ENCODE measurements at places on chromosomes 11 and 22.

- peaks cover 9% of the 10 kb centered on the region for H3K27me3 ChIP-seq
- H3K4me1 ChIP-seq: peaks cover 26% of the 10 kb centered on the region
- no peaks in the 10 kb centered on the region for H3K36me3 ChIP-seq
- no peak for DNase-seq
These were observed 6.3 kb downstream of the FXYD2 start for GRCh38 chr11:117818041-117818873.

DNA sequence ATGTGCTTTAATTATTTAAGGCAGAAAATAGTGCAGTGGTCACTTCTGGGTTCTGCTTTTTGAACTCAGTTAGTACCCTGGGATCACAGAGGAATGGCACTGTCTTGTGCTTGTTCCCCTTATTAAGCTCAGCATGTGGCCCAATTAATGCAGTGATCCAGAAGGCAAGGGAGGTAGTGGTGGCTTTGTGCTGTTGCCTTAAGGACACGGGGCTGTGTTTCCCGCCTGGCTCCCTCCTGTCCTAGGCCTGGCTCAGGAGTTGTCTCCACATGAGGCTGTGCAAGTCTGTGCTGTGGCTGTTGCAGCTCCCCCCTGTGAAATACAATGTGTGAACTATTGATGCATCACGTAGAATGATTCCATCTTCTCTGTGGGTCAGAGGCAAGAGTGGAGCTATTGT, 49.2 kb upstream of the CABP7 start:
- no peaks in the 10 kb centered on the region for H3K4me1 ChIP-seq
- H3K4me3 ChIP-seq: no peak overlapping the region
- no peaks in the 10 kb centered on the region for H3K27me3 ChIP-seq
- no peak for DNase-seq
- no peak overlapping the region for H3K27ac ChIP-seq
- H3K36me3 ChIP-seq: peaks cover 5% of the 10 kb centered on the region

DNA sequence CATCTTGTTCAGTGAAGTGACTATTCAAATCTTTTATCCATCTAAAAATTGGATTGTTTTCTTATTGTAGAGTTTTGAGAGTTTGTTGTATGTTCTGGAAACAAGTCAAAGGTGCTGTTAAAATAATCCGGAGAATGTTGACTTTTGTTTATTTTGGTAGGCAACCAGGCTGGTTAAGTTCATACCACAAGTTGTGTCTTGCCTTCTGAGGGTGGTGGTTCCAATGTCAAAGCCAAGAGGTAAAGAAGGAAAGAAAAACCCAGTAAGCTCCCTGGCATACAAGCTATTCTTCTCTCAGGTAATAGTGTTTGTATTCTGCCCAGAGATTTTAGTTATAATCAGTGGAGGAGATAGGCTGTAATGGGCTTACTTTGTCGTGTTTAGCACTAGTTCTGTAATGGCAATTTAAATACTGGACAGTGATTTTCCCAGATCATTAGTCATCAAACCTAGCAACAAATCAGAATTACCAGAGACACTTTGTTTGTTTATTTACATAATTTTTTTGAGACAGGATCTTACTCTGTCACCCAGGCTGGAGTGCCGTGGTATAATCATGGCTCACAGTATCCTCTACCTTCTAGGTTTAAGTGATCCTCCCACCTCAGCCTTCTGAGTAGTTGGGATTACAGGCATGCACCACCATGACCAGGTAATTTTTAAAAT, 15.1 kb upstream of the CSRP3 start:
- H3K27me3 ChIP-seq: no peaks in the 10 kb centered on the region
- H3K36me3 ChIP-seq: no peaks in the 10 kb centered on the region
- H3K4me3 ChIP-seq: no peak overlapping the region
- DNase-seq: no peak
- no peak overlapping the region for H3K27ac ChIP-seq

- no peaks in the 10 kb centered on the region for H3K36me3 ChIP-seq
- no peak for DNase-seq
- H3K4me1 ChIP-seq: no peaks in the 10 kb centered on the region
- H3K27ac ChIP-seq: no peak within 1 kb of the TSS
These were observed at the start of gene PRG2 for GRCh38 chr11:57390535-57390934. TSS of gene PRG2 (minus strand) at chr11:57390650. CDS start at chr11:57389944, 706 bp downstream.

GRCh38 chr11:8237453-8237852, 26.2 kb downstream of the LMO1 start:
- peaks cover 15% of the 10 kb centered on the region for H3K4me1 ChIP-seq
- H3K27me3 ChIP-seq: no peaks in the 10 kb centered on the region
- no peak overlapping the region for H3K4me3 ChIP-seq
- DNase-seq: no peak
- H3K27ac ChIP-seq: no peak overlapping the region

GRCh38 chr11:72614381-72614780, 59.8 kb downstream of the PDE2A start:
- no peaks in the 10 kb centered on the region for H3K36me3 ChIP-seq
- H3K27ac ChIP-seq: no peak overlapping the region
- no peaks in the 10 kb centered on the region for H3K4me1 ChIP-seq
- peaks cover 87% of the 10 kb centered on the region for H3K27me3 ChIP-seq
- no peak overlapping the region for H3K4me3 ChIP-seq

All from MM.1S (cell line).